AG09319 (cell line): ENCODE measurements at places on chromosomes 2 and 18.

GRCh38 chr2:9423922-9424272 lies 443 bp downstream of the CPSF3 start:
- DNase-seq, result no peak

DNA sequence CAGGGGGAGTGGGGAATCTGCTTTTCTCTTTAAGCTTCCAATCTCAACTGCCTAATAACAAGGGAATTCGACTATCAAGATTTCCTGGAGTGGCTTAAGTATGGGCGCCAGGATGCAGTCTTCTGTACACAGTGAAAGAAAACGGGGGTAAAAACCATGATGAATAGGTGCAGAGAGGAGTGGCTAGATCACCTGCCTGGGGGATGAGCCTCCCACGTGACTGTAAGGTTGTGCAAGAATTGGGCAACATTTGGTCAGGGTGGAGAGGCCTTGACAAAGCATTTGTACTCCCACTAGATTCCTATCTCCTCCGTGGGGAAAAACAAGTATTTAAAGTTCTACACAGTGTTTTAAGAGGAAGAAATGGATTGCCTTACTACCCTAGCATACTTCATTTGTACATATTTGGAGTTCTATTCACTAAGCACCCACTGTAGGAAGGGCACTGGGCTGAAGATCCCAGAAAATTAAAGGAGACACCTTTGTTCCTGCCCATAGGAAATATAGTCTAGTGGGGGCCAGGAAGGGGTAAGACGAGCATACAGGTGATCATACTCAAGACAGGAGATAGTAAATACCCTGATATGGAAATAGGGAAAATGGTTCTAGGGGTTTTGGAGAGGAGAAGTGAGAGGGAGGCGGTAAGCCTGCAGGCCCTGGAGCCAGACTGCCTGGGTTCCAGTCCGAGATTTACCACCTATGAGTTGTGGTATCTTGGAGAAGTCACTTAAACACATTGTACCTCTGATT lies 29.2 kb downstream of the EPAS1 start:
- DNase-seq, result no peak

- no peak for DNase-seq
These were observed 240.9 kb upstream of the APCDD1 start for GRCh38 chr18:10213526-10213925.

DNA sequence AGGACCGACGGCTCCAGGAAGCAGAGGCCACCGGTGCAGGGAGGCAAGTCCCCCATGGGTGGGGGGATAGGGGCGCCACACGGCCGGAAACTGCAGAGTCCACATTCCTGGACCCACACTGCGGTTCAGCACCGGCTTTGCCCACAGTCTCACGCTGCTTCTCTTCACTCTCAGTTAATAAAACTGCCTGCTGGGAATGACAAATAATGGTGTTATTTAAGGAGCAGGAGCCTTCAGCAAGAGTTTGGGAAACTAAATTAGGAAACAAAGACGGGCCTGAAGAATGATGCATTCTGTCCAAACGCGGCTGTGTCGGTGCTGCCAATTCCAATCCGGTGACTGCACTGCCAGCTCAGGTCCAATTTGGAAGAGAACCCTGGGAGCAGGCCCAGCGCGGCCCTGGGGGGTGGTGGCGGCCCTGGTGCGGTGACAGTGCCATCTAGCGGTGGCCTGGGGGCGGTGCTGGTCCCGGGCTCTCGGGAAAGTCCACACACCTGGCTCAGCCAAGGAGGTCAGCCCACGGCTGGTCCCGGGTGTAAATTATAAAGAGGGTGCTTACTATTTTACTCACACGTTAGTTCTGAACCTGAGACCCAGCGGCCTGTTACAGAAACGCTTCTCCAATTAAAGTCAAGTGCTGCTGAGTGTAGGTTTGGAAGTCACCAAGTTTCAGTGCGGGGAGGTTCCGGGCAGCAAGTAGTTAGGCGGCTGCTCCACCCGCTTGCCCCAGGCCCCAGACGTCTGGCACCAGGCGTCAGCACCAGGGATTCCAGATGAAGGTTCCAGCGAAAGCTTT lies 73.1 kb upstream of the PXDN start:
- peak; percentile 80 for DNase-seq

DNA sequence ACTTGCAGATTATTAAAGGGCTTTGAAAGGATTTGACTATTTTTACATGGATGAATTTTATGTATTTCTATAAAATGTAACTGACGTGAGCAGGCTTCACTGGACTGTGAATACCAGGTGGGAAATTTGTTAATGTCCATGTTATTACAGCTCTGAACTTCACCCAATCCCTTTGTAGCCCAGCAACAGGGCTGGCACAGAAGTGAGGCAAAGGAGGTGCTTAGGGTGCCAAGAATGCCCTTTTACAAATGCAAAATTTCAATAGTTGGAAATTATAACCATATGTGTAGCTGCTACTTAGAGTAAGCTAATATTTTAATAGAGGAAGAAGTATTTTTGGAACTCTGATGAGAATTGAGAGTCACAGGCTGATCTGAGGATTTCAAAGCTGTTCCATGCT lies 53.7 kb upstream of the FAM98A start:
- no peak for DNase-seq

- DNase-seq, result no peak
These were observed at the start of gene ST8SIA5 for GRCh38 chr18:46756559-46757201. Gene ST8SIA5, minus strand, starts transcription at chr18:46757053. Its CDS starts 545 bp downstream, at chr18:46756508.
